ENCODE measurements at places on chromosomes 5 and 9.

DNA sequence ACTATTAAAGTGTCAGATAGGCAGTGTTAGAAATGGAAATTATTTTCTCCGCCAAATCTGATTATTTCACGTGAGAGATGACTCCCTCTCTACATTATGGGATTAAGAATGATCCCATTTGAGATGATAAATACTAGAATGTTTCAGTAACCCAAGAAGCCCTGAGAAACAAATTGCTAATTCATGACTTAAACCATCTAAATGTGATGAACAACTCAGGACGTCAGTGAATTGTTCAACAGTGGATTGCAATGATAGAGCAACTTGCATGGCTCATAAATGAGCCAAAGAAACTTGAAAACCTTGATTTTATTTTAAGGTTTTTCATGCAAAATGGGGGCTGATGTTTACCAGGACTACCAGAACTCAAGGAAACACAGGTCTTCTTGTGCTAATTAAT, 350.5 kb upstream of the WWC1 start:
- DNase-seq: no peak

- DNase-seq: no peak
Measured at GRCh38 chr9:26261503-26262330, 583.5 kb upstream of the TUSC1 start.

DNA sequence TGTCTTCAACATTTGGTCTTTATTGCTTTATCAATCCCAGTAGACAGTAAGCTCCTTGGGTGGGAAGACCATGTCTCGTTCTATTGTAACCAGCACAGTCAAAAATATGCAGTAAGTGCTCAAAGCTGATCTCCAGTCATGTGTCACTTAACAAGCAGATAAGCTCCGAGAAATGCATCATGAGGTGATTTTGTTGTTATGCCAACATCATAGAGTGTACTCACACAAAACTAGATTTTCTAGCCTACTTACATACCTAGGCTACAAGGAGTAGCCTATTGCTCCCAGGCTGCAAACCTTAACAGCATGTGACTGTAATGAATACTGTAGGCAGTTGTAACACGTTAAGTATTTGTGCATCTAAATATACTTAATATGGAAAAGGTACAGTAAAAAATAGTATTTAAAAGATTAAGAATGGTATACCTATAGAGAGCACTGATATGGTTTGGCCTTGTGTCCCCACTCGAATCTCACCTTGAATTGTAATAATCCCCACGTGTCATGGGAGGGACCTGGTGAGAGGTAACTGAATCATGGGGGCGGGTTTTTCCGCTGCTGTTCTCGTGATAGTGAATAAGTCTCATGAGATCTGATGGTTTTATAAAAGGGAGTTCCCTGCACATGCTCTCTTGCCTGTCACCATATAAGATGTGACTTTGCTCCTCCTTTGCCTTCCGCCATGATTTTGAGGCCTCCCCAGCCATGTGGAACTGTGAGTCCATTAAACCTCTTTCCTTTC, 39.8 kb upstream of the PCSK5 start:
- no peak for DNase-seq

- DNase-seq: peak; percentile 7
Measured at GRCh38 chr5:176776141-176776865, 34.1 kb upstream of the UNC5A start.

- no peak for DNase-seq
Measured at GRCh38 chr5:57488215-57488955, 5.8 kb upstream of the ACTBL2 start.

GRCh38 chr5:159768243-159768642, 148.0 kb upstream of the ADRA1B start:
- no peak for DNase-seq

DNA sequence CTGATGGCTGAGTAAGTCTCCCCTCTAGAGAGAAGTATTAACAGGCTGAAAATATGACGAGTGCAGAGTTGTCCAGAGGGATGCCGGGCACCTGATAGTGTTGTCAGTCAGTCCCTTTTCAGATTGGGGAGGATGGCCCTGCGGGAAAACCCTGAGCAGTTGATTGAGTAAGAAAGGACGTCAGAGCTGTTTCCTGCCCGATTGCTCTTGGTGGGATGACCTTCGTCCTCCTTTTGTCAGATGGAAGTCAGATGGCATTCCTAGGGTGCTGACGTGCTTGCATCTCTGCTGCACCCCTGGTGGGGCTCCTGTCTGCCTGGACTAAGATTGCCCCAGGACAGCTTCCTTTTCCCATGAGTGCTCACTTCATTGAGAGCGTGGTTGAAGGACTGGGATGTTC, 9.8 kb downstream of the ZNF354B start:
- DNase-seq: no peak

- no peak for DNase-seq
Measured at GRCh38 chr9:92745331-92745730, 19.3 kb downstream of the BICD2 start.

- no peak for DNase-seq
Measured at GRCh38 chr5:138934971-138935370, 59.8 kb upstream of the LRRTM2 start.

- DNase-seq: no peak
Measured at GRCh38 chr9:8183618-8184017, 384.0 kb upstream of the DMAC1 start.

GRCh38 chr9:136265561-136266355, 20.1 kb upstream of the QSOX2 start:
- DNase-seq: no peak

DNA sequence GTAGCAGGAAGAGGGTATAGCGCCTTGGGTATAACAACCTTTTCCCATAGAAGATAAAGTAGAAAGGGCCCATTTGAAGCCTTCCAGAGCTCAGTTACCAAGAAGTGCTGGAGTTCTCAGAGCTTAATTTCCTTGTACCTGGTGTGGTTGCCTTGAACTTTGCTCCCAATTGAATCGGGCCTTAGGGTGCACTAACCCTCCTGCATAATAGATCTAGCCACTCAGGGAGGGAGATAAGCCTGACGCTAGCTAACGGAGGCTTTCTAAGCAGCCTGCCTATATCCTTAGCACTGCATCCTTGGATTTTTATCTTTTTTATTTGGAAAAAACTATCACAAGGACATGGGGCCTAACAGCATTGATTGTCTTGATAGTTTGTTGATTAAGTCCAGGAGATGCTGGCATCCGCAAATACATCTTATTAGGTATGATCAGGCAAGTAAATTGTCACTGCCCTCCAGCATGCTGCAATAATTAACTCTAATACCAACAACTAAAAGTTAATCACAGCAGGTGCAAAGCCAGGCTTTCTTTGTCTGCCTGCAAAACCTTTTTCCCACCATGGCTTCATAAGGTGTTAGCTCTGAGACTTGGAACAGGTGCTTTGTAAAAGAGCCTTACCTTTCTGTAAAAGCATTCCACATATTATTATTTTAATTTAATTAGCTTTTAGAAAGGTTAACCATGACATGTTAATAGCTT, 199.4 kb downstream of the SREK1 start:
- DNase-seq: no peak

DNA sequence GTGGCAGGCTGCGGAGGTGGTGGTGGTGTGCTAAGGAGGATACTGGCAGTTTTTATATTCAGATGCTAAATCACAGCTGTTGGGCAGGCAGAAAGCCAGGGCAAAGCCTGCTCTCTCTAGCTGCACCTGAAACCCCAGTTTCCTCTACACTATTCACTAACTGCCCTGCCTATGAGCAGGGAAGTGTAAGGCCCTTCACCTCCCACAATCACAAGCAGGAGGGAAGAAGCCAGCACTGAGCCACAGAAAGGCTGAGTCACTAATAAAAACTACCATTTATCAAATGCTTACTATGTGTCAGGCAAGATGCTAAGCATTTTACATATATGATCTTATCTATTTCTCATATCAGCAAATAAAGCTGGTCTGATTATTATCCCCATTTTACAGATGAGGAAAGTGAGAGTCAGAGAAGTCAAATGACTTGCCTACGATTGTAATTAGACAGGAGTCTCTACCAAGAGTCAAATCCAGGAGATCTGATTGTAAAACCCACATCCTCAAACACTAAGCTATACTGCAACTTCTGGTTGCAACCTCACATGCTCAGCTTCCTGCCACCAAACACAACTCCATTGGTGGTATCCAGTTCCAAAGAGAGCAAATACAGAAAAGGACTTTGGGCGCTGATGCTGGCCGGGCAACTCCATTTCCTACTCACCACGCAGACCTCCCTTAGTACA, 17.7 kb upstream of the IL6ST start:
- DNase-seq: no peak

- DNase-seq: no peak
Measured at GRCh38 chr5:59790776-59791475, 102.6 kb downstream of the PDE4D start.

- DNase-seq: no peak
Measured at GRCh38 chr5:134131165-134131564, 16.7 kb downstream of the TCF7 start.

- DNase-seq: no peak
Measured at GRCh38 chr5:108560581-108560980, 178.7 kb upstream of the FBXL17 start.

DNA sequence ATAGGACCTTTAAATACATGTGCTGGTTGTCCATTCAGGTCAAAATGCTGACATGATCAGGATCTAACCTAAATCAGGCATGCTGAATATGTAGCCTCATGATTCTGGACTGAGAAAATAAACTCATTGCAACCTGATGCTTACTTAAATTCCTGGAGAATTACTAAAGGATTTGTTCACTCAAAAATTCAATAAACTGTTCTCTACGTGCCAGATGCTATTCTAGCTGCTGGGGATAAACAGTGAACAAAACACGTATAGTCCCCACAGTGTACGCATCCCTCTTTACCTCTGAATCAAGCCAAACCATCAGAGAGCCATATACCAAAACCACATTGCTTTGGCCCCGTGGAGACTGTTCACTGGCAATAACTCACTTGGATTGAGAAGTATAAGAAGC, 6.1 kb downstream of the SCAI start:
- no peak for DNase-seq

- no peak for DNase-seq
Measured at GRCh38 chr5:142178651-142179050, 70.1 kb downstream of the NDFIP1 start.

DNA sequence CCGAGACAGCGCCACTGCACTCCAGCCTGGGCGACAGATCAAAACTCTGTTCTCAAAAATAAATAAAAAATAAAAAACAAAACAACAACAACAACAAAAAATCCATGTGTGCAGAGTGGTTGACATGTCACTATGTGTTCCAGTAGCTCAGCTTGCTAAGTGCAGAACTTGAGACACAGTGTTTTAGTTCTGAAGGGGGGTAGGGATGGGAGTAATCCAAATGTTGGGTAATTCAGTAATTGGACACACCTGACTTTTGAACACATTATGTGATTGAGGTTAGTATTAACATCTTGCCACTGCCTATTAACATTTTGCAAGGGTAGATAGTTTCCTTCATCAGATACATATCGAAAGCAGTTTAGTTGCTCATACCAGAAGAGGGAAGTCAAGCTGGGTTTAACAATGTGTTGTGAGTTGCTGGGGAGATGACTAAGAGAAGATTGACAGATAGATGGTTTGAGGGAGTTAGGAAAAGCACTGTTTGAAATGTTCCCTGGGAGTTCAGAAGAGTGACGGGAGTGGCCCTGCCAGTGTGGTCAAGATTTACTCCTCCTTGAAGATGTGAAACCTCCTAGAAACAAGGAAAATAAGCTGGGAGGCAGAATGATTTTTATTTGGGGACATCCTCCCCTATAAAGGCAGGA, 928 bp downstream of the HACD4 start:
- peak; percentile 72 for DNase-seq

DNA sequence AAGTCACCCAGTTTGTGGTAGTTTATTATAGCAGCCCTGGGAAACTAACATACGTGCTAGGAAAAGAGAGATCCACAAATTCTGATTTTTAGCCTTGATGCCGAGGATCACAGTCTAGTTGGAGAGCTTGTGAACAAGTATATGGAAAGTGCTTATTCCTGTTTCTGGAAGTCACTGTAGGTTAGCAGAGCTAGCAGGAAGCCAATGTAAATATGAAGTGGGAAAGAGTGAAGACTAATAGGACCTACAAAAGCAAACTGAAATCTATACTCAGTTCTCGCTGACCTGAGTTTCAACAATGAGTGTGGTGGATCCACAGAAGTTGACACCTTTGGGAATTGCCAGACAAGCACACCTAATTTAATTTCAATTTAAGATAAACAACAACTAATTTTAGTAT, 254.9 kb downstream of the PLK2 start:
- no peak for DNase-seq

GRCh38 chr9:76107482-76107881, 217.0 kb downstream of the PCSK5 start:
- no peak for DNase-seq

GRCh38 chr5:136135536-136135935, 2.9 kb downstream of the SMAD5 start:
- no peak for DNase-seq

GRCh38 chr9:85523202-85523601, 218.6 kb downstream of the AGTPBP1 start:
- no peak for DNase-seq

DNA sequence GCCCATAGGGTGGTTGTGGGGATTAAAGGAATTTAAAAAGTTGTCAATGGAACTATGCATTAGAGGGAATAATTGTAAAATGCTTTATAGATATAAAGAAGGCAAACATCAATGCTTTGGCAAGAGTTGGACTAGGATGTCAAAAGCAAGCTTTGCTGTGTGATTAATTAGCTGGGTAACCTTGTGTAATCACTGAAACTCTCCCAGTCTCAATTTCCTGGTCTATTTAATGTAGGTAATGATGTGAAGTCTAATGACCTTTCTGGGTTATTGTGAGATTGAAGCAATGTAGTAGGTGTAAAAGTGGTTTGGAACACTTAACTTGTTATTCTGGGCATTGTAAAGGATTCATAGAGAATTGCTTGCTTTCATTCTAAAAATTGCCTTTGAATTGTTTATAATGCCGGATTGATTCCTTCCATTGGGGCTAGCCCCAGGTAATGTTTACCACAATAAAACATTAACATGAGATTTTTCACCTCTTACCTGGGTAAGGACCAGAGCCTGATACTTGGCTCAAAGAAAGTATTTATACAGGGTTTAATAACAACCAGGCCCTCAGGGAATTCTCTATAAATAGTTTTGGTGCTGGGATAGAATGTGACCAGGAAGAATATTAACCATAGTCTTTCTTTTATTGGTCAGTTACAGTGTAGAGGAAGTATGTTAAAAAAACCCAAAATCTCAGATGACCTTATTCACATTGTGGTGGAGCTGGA, 30.0 kb upstream of the CLINT1 start:
- no peak for DNase-seq

Data from GM13976 (cell line).